ENCODE measurements at places on chromosomes 2 and 18. TPM values are rescaled to one million over a fixed set of nuclear protein-coding genes. Genes with fewer than 3 reads are reported as not detected.

MARCO gene
- total RNA-seq: not detected

CDCA7 gene
- total RNA-seq: 4.7 TPM

DNA sequence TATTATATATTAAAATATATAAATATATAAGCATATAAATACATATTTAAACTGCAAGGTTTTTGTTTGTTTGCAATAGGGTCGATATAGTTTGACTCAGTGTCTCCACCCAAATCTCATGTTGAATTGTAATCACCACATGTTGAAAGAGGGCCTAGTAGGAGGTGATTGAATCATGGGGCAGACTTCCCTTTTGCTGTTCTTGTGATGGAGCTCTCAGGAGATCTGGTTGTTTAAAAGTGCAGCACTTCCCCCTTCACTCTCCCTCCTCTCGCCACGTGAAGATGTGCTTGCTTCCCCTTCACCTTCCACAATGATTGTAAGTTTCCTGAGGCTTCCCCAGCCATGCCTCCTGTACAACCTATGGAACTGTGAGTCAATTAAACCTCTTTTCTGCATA, 2137.3 kb upstream of the CELF4 start:
- DNase-seq: no peak

GRCh38 chr2:172336681-172337080, 90.7 kb upstream of the ITGA6 start:
- peak; percentile 35 for DNase-seq

DNA sequence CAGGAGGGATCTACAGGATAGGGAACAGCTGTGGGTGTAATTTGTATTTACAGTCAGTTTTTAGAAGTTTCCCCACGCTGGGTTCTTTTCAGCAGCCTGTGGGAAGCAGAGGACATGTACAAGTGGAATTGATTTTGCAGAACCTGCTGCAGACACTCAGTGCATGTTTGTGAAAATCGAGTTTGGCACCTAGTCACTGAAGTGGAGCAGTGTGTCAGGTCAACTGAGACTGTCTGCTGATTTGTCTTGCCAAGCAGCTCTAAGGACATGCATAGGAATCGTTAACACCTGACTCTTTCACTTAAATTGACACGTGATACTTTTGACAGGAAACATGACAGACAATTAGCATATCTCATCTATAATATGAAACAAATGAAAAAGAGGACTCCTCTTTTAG, 416.6 kb downstream of the TMX3 start:
- no peak for DNase-seq

Measured in HFFc6 (cell line).